Daoy (cell line): ENCODE measurements at places on chromosomes 6 and 20. TPM values are rescaled to one million over a fixed set of nuclear protein-coding genes. Genes with fewer than 3 reads are reported as not detected.

- DNase-seq, result peak; percentile 85
These were observed 19.0 kb upstream of the UTRN start for GRCh38 chr6:144266091-144266649.

WDR27 gene
- 20.5 and 22.2 TPM in 2 replicates for total RNA-seq

DNA sequence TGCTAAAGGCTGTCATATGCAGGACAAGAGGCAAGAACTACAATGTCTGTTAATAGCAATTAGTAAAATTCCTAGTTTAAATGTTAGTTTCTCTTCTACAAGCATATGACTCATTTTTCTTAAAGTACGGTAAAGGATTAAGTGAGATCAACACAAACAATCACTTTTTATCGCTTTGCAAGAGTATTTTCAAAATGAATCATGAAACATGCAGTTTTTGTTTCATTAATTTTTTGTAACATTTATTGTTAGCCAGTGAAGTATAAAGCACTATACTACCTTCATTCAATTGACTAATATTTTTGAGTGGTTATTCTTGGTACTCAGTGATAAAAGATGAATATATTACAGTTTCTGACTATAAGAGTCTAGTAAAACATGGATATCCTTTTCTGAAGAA is 138.6 kb downstream of the AHI1 start:
- DNase-seq, result no peak

- no peak for DNase-seq
These were observed 157.4 kb upstream of the BMP5 start for GRCh38 chr6:56032715-56033260.

CAPN11 gene
- not detected in 2 replicates for total RNA-seq
